Stimulated activated CD4-positive, alpha-beta T cell treated with anti-CD3 and anti-CD28 coated beads, Interleukin-1b, Interleukin-23, amount 100 ng/mL, for 4 hours (primary cell): ENCODE measurements at places on chromosomes 1 and 21.
A peak's percentile ranks its signal among the peaks of the same experiment; 100 is the strongest.

- no peak for DNase-seq
Observed at GRCh38 chr1:63547621-63548294, 24.4 kb downstream of the EFCAB7 start.

- no peak for DNase-seq
Observed at GRCh38 chr1:37728416-37728815, 36.1 kb downstream of the CDCA8 start.

DNA sequence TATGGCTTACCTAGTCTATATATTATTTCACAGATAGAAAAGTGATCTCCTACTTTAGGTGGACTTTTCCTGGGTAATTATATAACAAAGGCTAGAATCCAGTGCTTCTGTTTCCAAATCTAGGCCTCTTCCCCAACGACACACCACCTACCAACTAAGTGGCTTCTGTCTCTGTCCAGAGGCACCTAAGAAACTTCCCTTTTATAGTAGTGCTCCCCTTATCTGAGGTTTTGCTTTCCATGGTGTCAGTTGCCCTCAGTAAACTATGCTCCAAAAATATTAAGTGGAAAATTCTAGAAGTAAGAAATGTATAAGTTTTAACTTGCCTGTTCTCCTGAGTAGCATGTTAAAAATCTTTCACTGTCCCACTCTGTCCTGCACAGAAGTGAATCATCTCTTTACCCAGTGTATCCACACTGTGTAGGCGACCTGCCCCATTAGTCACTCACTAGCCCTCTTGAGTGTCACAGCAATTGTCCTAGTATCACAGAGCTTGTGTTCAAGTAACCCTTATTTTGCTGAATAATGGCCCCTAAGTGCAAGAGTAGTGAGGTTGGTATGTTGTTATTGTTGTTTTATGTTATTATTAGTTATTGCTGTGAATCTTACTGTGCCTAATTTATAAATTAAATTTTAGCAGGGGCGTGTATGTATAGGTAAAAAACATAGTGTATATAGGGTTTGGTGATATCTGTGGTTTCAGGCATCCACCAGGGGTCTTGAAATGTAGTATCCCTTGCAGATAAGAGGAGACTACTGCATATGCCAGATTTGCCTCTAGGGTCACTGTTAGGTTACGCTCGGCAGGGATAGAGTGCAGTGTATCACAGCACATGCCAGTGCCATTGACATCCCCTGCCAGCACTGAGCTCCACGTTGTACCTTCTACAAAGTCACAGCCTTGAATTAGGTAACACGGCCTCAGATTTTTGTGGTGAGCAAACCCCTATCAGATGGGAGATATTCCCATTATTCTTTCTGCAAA lies 14.7 kb upstream of the CD53 start:
- no peak for DNase-seq

- DNase-seq = no peak
Observed at GRCh38 chr1:24878775-24879742, 51.0 kb downstream of the RUNX3 start.

DNA sequence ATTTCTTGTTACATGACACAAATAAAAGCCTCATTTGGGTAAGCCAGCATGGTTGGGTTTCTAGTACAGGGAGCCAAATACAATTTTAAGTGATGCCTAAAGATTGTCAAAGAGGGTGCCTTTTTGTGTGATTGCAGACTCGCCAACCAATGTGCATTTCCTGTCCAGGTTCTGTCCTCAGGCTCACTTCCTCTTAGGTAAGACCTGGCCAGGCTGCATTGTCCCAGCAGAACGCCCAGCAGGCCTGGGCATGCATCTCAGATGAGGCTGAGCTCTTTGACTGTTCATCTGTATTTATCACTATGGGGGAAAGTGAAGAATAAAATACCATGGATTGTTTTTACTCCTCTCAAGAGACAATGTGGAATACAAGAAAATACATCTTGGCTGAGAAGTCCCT lies 49.7 kb downstream of the KCNC4 start:
- no peak for DNase-seq

DNA sequence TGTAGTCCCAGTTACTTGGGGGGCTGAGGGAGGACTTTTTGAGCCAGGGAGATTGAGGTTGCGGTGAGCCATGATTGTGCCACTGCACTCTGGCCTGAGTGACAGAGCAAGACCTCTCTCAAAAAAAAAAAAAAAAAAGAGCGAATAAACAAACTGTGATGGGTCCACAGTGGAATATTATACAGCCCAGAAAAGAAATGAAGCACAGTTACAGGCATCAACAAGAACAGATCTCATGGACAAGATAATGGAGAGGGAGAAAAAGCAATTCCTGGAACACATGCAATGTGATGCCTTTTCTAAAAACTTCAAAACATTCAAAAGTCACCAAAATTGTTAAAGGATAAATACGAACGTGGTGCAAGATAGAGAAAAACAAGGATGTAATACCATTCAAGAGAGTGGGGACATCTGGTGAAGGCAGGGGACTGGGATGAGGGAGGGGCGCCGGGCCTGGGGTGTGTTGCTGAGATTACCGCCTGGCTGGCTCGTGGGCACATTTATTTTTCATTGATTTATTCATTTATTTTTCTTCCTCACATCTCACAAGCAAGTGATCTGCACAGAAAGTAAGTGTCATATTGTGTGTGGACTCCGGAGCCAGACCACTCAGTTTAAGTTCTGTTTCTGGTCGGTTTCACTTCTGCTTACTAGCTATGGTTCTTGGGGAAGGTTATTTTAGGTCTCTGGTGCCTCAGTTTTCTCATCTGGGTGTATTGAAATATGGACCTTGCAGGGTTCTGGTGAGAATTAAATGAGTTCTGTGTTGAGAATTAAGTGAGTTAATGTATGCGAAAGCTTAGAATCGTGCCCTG lies 30.1 kb downstream of the ABCG1 start:
- no peak for DNase-seq

DNA sequence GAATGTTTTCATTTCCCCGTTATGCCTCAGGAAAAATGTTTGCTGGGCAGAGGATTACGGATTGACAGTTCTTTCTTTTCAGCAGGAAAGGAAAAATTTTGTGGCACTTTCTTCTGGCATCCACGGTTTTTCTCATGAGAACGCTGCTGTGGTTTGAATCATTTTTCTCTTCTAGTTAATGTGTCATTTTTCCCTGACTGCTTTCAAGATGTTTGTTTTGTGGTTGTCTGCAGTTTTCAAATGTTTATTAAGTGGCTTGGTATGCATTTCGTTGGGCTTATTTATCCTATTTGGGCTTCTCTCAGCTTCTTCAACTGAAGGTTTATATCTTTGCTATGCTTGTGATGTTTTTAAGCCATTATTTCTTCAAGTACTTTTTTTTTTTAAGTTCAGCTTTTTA lies 359.0 kb downstream of the RGS7 start:
- DNase-seq = no peak

- peak; percentile 94 for DNase-seq
Observed at GRCh38 chr1:155859234-155859829, at the start of gene SYT11. TSS of gene SYT11 (plus strand) at chr1:155859567. CDS start at chr1:155859762, 195 bp downstream.

- no peak for DNase-seq
Observed at GRCh38 chr21:31938330-31939301, 65.8 kb downstream of the HUNK start.

DNA sequence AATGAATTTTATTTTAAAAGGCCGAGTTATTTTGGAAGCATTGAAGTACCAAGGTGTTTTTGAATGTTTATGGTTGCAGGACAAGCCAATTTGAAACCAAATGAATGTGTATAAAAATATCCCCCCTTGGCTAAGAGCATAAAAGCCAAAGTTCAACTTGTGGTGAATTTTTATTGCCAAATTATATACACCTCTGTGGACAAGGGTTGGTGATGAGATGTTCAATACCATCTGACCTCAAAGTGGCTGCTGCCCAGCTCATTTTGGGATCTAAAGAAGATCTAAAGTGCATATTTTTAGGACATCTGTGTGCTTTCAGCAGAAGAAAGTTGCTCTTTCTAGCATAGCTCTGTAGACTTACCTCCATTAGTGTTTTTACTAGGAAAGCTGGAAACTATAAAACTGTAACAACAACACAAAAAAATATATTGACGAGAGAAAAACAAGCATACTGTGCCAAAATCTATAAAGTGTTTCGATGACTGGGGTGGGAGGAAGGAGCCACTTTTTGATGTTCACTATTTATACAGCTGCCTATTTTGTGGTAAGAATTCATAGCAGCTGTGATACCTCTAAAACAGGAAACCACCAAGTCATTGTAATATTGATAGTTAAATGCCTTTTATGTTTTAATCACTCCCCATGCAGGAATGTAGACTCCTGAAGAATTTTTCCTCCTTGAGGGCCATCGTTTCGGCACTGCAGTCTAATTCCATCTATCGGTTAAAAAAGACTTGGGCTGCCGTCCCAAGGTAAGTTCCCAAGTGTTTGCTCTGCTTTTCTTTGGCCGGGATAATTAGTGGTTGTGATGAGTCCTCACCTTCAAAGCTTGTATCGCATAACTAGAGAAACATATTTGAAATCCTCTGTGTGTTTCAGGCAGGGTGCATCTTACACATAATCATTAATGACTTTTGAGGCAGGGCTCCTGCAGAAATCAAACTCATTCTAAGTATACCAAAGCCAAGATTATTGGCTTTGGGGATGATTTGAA lies 83.2 kb downstream of the RGL1 start:
- no peak for DNase-seq

DNA sequence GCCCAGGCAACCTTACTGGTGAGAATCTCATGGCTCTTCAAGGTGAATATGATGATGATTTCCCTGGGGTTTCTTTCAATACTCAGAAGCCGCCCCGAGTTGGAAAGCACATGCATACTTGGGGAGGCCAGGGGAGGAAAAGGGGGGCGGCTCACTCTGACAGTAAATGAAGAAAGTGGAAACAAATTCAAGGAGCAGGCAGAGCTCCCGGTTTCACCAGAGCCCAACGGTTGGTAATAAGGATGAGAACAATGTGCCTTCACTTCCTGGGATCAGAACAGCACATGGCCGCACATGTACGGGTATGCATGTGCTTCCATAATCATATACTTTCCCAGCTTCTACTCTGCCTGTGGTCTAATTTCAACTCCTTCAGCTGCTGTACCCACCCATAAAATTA lies 3.8 kb upstream of the ARHGEF2 start:
- no peak for DNase-seq

DNA sequence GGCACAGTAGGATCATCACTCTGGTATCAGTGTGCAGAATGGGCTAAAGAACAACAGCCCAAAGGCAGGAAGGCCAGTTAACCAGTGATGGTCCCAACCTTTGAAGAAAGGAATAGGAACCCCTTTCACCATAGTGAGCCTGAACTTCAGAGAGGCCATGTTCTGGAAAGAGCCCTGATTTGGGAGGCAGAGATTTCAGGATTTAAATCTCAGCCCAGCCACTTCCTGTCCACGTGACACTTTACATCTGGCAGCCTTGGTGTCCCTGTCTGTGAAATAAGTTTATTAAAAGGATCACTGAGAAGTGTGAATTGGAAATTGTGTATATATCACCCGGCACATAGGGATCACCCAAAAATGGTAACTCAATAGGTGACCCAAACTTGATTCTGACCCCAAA lies 13.0 kb downstream of the MATN1 start:
- DNase-seq = no peak

DNA sequence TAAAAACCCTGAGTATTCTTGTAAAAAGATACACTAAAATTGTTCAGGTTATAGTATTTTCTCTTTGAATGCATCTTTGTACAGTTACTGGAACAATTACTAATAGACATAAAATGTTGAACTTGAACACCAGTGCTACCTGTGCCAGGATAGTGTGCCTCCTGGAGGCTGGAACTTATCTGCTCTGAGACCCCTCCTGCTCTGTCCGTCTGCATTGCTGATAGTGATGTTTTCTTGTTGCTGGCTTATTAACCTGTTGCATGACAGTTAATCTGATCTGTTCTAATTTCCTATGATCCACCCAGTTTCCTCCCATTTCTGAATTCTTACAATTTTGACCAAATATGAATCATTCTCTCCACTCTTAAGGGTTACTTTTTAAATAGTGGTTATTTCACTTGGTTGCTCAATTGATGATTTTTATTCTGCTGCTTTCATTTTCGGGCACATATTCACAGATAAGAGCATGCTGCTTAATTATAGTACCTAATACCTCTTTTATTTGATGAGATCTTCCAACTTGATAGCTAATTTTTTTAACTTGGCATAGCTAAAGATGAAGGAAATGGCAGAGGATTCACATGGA lies 101.4 kb downstream of the CC2D1B start:
- no peak for DNase-seq

GRCh38 chr1:203557390-203557789 lies 63.4 kb downstream of the OPTC start:
- no peak for DNase-seq

GRCh38 chr1:100523038-100523652 lies 14.8 kb upstream of the GPR88 start:
- no peak for DNase-seq

DNA sequence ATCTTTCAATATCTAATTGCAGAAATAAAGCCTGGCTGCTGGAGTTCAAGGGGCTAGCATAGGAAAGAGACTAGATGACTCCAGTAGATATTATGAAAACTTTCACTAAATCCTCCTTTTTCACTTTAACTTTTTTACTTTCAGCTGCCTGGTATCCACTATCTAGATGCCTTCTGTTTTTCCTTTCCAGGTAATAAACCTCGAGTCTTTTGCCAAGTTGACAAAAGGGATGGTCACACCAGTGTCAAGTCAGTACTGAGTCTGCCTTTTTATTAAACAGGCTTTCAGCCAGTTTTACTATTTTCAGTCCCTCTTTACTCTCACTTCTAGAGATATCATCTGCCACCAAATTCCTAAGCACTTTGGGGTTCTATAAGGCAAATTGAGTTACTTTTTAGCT lies 195.6 kb downstream of the FGGY start:
- DNase-seq = no peak

DNA sequence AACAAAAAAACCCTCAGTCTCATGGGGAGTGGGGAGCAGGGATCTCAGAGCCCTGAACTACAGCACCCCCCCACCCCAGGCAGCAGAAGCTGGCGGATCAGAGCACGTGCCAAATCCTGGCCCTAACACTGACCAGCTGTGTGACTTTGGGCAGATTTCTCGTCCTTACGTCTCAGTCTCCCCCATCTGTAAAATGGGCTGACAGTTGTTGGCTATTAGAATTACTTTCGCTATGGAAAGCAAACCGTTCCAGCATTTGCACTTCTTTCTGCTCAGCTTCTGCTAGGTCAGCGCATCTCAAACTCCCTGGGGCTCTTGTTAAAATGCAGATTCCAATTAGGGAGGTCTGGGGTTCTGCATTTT lies 15.5 kb downstream of the TNFRSF8 start:
- no peak for DNase-seq

DNA sequence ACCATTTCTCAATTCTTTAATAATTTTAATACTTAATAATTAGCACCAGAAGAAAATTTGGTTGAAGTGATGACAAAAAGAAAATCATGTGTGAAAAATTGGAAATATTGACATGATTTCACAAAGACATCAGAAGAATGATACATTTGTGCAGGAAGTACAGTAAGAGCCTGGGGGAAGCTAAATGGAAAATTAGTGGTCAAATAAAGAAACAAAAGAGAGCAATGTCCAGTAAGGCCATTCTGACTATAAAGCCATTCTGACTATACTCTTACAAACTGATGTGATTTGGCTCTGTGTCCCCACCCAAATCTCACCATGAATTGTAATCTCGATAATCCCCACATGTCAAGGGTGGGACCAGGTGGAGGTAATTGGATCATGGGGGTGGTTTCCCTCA lies 48.6 kb upstream of the KCNE1 start:
- DNase-seq = no peak
